ENCODE measurements at places on chromosomes 5 and 9.

DNA sequence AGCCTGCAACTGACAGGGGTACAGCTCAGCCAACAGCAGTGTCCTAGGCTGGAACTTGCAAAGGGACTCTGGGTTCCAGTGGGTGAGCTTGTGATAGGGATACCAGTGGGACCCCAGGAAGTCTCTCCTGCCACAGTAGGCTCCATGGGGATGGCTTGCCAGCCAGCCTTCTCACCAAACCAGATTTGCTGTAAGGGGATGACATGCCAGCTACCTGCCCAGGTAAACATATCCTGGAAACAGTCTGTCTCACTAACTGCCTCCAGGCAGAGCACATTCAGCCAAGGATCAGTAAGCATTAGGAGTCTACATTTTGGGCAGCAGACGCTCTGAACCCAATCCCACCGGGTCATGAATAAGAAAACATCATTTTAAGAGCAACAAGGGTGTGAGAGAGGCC is 49.9 kb downstream of the SIL1 start:
- no peak for DNase-seq

- DNase-seq: no peak
These were observed 204.5 kb downstream of the SEMA6A start for GRCh38 chr5:116370149-116370548.

DNA sequence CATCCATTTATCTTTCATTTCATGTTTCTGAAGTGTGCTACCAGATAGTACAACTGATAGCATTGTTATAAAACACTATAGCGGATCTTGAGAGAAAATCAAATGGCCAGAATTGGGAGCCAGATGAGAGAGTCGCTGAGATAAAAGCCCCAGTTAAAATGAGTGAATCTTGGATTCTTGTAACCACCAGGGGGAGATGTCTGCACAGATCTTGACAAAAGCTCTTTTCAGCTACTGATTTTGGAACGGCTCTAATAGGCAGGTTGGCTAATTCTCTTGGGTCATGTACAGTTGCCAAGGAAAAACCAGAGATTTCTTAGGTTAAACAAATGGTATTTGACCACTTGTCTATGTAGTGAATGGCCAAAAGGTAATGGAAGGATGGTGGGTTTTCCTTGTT is 21.7 kb downstream of the F2RL2 start:
- peak; percentile 7 for DNase-seq

GRCh38 chr5:6812800-6813731 is 99.8 kb downstream of the TENT4A start:
- DNase-seq: no peak

DNA sequence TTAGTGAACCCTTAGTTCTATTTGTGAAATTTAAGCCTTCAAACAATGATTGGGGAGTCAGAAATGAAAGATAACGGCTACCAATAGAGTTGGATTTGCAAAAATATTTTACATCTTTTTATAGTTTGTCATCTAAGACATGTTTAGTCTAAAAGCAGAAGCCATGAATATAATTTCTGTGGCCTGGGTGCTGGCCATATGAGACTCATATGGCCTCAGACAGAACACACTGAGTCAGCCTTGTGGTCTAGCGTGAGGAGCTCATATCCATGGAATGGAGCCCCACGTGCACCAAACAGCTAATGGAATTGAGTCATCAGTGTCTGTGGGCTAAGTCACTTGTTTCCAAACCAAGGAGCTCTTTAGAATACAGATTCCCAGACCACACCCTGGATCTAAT is 240.7 kb upstream of the NREP start:
- no peak for DNase-seq

GRCh38 chr9:135641745-135642144 is 2.4 kb upstream of the GLT6D1 start:
- no peak for DNase-seq

GRCh38 chr5:302966-303365 is 18.5 kb upstream of the AHRR start:
- DNase-seq: no peak

DNA sequence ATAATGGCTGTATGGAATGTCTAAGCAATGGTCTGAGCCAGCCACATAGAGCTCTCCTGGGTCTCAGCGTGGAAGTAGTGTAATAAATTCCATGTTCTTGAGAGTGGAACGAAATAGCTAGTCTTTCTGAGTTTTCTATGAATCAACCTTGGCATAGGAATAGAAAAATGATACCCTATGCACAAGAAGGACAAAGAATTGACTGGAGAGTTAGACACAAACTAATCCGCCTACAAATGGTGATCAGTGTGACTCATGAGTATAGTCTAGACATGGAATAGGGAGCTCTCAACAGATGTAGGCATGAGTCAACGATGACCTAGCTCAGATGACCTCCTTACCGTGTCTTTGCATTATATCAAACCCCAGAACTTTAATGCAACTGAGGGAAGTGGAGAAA is 256.8 kb upstream of the GRIN3A start:
- DNase-seq: no peak

- no peak for DNase-seq
These were observed 41.3 kb upstream of the ORM1 start for GRCh38 chr9:114281473-114282103.

DNA sequence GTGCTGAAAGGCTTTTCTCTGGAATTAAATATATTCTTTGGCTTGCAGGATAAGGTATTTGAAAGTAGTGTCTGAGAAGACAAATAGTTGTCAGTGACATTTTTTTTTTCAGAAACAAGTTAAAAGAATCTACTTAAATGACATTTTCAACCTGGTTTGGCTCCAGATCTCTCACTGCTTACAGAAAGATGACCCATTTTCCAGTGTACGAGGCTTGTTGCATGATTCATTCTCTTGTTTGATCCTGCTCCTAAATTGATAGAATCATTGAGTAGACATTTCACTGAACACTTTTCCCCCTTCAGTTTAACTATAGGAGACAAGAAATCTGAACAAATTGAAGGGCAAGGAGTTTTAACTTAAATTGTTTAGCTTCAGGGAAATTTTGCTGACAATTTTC is 546.1 kb downstream of the ZNF608 start:
- no peak for DNase-seq

GRCh38 chr5:51391175-51391574 is 7.9 kb downstream of the ISL1 start:
- no peak for DNase-seq

- DNase-seq: no peak
These were observed 1088.5 kb upstream of the CDH6 start for GRCh38 chr5:30104872-30105596.
